GM12878 (cell line): ENCODE measurements at places on chromosomes 6 and 20. TPM values are rescaled to one million over a fixed set of nuclear protein-coding genes. Genes with fewer than 3 reads are reported as not detected.
A peak's percentile ranks its signal among the peaks of the same experiment; 100 is the strongest.

The SMOC2 gene
- 0.10 and 0.11 TPM in 2 replicates for total RNA-seq

The DDO gene
- 0.13 TPM in 1 of 2 replicates, not detected in the other for total RNA-seq

The SCRT2 gene
- total RNA-seq, result not detected in 2 replicates

The SRSF12 gene
- not detected in 2 replicates for total RNA-seq

The HRH3 gene
- not detected in 2 replicates for total RNA-seq

The CDK5RAP1 gene
- total RNA-seq, result 35.2 and 38.2 TPM in 2 replicates

The CCR6 gene
- total RNA-seq, result 5.6 and 7.3 TPM in 2 replicates

The SDHAF4 gene
- total RNA-seq, result 8.4 and 9.8 TPM in 2 replicates

The RARS2 gene
- 23.8 and 26.9 TPM in 2 replicates for total RNA-seq

- H3K27me3 ChIP-seq, result no peaks in the 10 kb centered on the region; the same call in 1 of the 2 replicates
- no peak overlapping the region for H3K4me3 ChIP-seq
- H3K36me3 ChIP-seq, result no peaks in the 10 kb centered on the region
- H3K4me1 ChIP-seq, result no peaks in the 10 kb centered on the region
- H3K27ac ChIP-seq, result no peak overlapping the region
- DNase-seq, result no peak
These were observed 110.4 kb downstream of the ADGRG6 start for GRCh38 chr6:142412241-142412640.

- no peaks in the 10 kb centered on the region for H3K36me3 ChIP-seq
- no peaks in the 10 kb centered on the region for H3K4me1 ChIP-seq
- no peaks in the 10 kb centered on the region for H3K27me3 ChIP-seq
- DNase-seq, result no peak
These were observed 341.3 kb downstream of the SMOC2 start for GRCh38 chr6:168782187-168782751.

DNA sequence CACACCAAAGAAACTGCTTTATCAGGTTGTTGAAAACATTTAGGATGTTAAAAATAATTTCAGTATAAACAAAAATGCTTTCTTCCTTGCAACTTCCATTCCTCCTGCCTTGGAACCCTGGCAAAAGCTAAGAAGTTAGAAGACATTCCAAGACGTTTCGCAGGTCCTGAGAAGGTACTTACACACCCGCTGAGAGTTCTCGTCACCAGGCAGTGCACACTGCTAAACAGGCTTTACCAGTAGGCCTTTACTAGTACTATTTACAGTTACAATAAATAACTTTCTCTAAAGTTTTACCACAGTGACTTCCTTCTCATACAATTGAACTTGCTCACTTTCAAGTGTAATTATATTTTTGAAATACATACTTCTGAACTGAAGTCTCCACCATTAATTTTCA, 81.4 kb upstream of the RPS6KA2 start:
- H3K27me3 ChIP-seq, result no peaks in the 10 kb centered on the region
- no peak overlapping the region for H3K27ac ChIP-seq
- H3K4me3 ChIP-seq, result no peak overlapping the region
- no peak for DNase-seq
- H3K36me3 ChIP-seq, result no peaks in the 10 kb centered on the region
- H3K4me1 ChIP-seq, result no peaks in the 10 kb centered on the region; the same call in 1 of the 2 replicates

DNA sequence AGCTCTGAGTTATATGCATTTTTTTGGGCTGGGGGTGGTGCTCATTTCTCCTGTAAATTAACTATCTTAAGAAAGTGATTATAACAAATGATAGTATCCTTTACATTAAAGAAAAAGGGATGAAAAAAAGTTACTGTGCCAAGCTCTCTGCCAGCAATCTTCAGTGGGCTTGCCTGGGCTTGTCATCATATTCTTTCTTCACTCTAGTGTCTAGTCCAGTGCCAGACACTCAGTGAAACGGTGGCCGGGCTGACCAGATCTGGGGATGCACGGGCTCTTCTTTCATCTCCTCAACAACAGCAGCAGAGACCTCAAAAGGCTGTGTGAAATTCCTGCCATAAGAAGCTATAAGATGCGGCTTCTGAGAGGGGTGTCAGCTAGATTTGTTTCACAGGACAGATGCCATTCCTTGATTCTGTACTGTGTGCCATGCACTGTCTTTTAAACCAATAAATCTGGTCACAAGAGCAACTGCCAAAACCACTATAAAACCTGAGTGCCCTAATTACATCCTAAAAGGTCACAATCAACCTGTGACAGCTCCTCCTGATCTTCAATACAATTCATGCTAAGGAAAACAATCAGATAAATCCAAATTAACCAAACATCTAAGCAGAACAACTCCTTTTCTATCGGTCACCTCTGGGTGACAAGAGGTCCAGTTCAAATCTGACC, 12.1 kb downstream of the EXOC2 start:
- DNase-seq, result no peak
- H3K27ac ChIP-seq, result no peak overlapping the region
- no peaks in the 10 kb centered on the region for H3K36me3 ChIP-seq

DNA sequence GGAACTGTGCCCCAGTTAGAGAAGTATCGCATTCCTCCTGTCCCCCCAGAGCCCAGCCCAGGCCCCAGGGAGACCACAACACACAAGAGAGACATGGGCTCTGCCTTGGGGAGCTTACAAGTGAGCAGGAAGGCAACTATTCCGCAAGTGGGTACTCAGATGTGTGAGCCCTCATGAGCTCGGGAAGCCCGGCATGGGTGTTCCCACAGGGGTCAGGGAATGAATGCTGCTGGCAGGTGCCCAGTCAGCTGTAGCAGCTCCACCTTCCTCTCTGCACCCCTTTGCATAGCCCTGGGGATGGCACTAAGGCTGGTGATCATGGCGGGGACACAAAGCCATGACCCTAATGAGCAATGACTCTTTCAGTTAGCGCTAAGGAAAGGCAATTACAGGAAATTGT, 194.1 kb downstream of the SYNDIG1 start:
- no peaks in the 10 kb centered on the region for H3K4me1 ChIP-seq
- no peak overlapping the region for H3K4me3 ChIP-seq
- H3K27ac ChIP-seq, result no peak overlapping the region
- H3K27me3 ChIP-seq, result no peaks in the 10 kb centered on the region
- no peaks in the 10 kb centered on the region for H3K36me3 ChIP-seq

DNA sequence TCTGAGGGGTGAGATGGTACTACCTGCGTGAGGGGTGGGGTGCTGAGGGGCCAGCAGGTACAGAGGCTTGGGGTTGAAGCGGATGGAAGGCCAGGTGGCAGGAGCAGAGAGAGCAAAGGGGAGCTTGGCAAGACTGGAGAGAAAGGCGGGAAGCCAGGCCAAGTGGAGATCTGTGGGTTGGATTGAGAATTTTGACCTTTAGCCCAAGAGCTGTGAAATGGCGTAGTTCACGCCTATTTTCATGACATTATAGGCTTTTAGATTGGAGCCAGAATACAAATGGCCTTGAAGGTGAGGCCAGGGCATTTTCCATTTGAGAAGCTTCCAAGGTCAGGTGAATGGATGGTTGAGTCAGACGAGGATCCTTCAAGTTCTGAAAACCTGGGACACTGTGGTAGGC, 2.5 kb downstream of the ATRN start:
- DNase-seq, result no peak
- no peaks in the 10 kb centered on the region for H3K36me3 ChIP-seq
- H3K4me3 ChIP-seq, result no peak overlapping the region
- no peak overlapping the region for H3K27ac ChIP-seq

- no peak for DNase-seq
- H3K4me1 ChIP-seq, result no peaks in the 10 kb centered on the region
- no peaks in the 10 kb centered on the region for H3K27me3 ChIP-seq
- no peaks in the 10 kb centered on the region for H3K36me3 ChIP-seq
These were observed 396.7 kb downstream of the HACE1 start for GRCh38 chr6:104462811-104463599.

- no peaks in the 10 kb centered on the region for H3K4me1 ChIP-seq
- H3K27ac ChIP-seq, result no peak overlapping the region
- no peak overlapping the region for H3K4me3 ChIP-seq
These were observed 2.3 kb downstream of the DNAAF9 start for GRCh38 chr20:3405139-3405538.

DNA sequence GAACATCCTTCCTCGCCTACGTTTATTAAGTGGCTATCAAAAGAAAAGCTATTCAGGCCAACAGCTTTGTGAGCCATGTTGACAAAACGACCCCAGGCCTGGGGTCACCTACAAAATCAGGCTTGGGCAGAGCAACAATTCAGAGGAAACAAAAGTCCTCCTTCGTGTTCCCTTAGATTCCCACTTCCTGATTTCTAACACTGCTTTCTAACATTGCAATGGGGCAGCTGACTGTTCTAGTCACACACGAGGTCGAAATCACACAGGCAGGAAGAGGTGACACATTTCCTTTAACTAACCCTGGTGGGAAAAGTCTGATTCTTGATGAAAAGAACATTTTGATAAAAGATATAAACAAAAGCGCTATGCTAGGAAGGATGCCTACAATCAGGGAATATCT, 31.9 kb downstream of the WDR27 start:
- DNase-seq, result no peak
- no peaks in the 10 kb centered on the region; the same call in 1 of the 2 replicates for H3K36me3 ChIP-seq
- no peaks in the 10 kb centered on the region for H3K27me3 ChIP-seq
- H3K4me3 ChIP-seq, result no peak overlapping the region
- no peaks in the 10 kb centered on the region for H3K4me1 ChIP-seq

GRCh38 chr6:106223300-106223930, 102.1 kb downstream of the ATG5 start:
- no peaks in the 10 kb centered on the region for H3K27me3 ChIP-seq
- H3K4me1 ChIP-seq, result peaks cover 14% of the 10 kb centered on the region
- no peak overlapping the region for H3K4me3 ChIP-seq
- H3K36me3 ChIP-seq, result no peaks in the 10 kb centered on the region
- peak; percentile 52 for DNase-seq

DNA sequence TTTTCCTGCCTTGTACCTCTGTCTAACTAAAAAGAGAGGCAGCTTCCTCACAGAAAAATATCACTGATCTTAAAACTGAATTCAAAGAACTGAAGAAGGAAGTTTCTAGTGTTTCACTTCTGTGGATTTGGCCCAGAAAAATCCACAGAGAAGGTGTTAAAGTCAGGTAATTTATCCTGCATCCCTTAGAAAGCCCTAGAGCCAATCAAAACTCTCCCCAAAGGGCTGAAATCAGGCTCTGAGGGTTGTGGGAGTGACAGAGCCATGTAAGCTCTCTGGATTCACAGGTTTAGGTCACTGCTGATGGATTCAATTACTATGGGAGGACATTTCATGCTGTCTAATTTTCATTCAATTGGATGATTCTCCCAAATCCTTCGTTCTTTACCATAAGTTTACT, 152.3 kb downstream of the OR2B2 start:
- no peaks in the 10 kb centered on the region for H3K27me3 ChIP-seq
- H3K4me1 ChIP-seq, result peaks cover 26% of the 10 kb centered on the region
- no peak for DNase-seq
- no peaks in the 10 kb centered on the region for H3K36me3 ChIP-seq
- H3K27ac ChIP-seq, result peak overlapping the region; percentile 66

- no peaks in the 10 kb centered on the region for H3K36me3 ChIP-seq
- H3K4me1 ChIP-seq, result peaks cover 22% of the 10 kb centered on the region
- H3K4me3 ChIP-seq, result peak overlapping the region; percentile 43; the same call in 1 of the 2 replicates
- DNase-seq, result no peak
These were observed 80.7 kb upstream of the CLDN20 start for GRCh38 chr6:155183095-155183494.

DNA sequence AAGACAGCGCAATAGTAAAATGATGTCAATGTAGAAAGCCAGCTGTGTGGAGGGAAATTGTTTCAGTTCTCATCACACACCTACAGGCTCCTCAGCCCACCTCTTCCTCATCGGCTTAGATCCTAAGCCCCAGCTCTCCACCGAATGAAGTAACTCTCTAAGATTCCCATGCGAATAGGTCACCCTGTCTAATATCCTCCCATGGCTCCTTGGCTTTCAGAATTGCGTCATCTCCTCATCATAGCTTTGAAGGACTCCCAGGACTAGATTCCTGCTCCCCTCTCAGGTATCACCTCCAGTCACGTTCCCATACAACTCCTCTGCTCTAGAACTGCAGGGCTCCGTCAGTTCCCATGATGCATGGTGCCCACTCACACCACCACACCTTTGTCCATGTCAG, 16.2 kb upstream of the SLC22A16 start:
- H3K4me1 ChIP-seq, result no peaks in the 10 kb centered on the region; the same call in 1 of the 2 replicates
- DNase-seq, result no peak
- no peak overlapping the region for H3K27ac ChIP-seq
- H3K36me3 ChIP-seq, result no peaks in the 10 kb centered on the region
- no peaks in the 10 kb centered on the region for H3K27me3 ChIP-seq

GRCh38 chr6:122609881-122610689, at the start of gene PKIB:
Gene PKIB (plus strand): TSS chr6:122610405. CDS start chr6:122717795, 107,390 bp downstream.
- H3K4me3 ChIP-seq, result peak within 1 kb of the TSS; percentile 50
- H3K36me3 ChIP-seq, result no peaks in the 10 kb centered on the region
- H3K4me1 ChIP-seq, result peaks cover 5% of the 10 kb centered on the region
- H3K27ac ChIP-seq, result no peak within 1 kb of the TSS
- DNase-seq, result no peak

- H3K4me1 ChIP-seq, result no peaks in the 10 kb centered on the region
- no peak for DNase-seq
- H3K27ac ChIP-seq, result no peak overlapping the region
- H3K4me3 ChIP-seq, result no peak overlapping the region
These were observed 480.0 kb upstream of the JAG1 start for GRCh38 chr20:11153819-11154218.

- no peak overlapping the region for H3K4me3 ChIP-seq
- no peaks in the 10 kb centered on the region for H3K27me3 ChIP-seq
- no peaks in the 10 kb centered on the region for H3K36me3 ChIP-seq
- no peak for DNase-seq
These were observed 51.3 kb upstream of the REV3L start for GRCh38 chr6:111534231-111534751.

DNA sequence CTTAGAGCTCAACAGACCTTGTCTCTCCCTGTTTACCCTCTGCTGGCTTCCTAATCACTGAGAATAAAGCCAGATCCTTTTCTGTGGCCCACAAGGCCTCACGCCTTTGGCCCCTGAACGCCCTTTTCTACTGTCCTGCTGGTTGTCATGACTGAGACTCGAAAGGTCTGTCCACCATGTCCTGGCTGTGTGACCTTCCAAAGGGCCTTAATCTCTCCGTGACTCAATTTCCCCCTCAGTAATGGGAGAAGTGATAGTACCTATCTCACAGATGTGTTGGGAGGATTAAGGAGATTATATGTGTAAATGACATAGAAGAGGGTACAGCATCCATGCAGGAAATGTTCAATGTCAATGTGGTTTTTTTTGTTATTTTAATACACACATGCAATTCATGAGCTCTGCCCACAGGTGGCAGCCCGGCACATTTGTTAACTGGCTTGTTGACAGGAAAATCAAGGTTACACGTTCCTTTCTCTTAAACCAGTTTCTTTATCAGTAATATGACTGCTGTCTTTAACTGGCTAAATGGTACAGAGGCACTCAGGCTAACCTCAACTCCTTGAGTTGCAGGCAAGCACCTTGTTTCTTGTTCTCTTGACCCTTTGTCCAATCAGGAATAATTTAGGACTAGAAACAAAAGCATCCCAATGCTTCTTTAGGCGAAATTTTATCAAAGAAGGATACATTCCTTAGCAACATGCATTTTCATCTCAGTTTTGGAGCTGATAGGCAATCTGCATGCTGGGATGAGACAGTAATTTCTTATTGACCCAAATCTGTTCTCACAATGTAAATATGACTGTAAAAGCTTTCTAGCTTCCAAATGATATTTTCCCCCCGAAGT, 16.6 kb downstream of the SLC22A1 start:
- no peak overlapping the region for H3K27ac ChIP-seq
- H3K4me1 ChIP-seq, result no peaks in the 10 kb centered on the region
- no peaks in the 10 kb centered on the region for H3K36me3 ChIP-seq
- no peak overlapping the region for H3K4me3 ChIP-seq
- DNase-seq, result peak; percentile 23
- H3K27me3 ChIP-seq, result no peaks in the 10 kb centered on the region

- no peaks in the 10 kb centered on the region for H3K36me3 ChIP-seq
- H3K27ac ChIP-seq, result no peak overlapping the region
- no peak for DNase-seq
- H3K27me3 ChIP-seq, result no peaks in the 10 kb centered on the region
- no peak overlapping the region for H3K4me3 ChIP-seq
- no peaks in the 10 kb centered on the region for H3K4me1 ChIP-seq
These were observed 12.2 kb downstream of the HNF4A start for GRCh38 chr20:44367746-44368145.
